ENCODE measurements at places on chromosomes 16 and 17.

DNA sequence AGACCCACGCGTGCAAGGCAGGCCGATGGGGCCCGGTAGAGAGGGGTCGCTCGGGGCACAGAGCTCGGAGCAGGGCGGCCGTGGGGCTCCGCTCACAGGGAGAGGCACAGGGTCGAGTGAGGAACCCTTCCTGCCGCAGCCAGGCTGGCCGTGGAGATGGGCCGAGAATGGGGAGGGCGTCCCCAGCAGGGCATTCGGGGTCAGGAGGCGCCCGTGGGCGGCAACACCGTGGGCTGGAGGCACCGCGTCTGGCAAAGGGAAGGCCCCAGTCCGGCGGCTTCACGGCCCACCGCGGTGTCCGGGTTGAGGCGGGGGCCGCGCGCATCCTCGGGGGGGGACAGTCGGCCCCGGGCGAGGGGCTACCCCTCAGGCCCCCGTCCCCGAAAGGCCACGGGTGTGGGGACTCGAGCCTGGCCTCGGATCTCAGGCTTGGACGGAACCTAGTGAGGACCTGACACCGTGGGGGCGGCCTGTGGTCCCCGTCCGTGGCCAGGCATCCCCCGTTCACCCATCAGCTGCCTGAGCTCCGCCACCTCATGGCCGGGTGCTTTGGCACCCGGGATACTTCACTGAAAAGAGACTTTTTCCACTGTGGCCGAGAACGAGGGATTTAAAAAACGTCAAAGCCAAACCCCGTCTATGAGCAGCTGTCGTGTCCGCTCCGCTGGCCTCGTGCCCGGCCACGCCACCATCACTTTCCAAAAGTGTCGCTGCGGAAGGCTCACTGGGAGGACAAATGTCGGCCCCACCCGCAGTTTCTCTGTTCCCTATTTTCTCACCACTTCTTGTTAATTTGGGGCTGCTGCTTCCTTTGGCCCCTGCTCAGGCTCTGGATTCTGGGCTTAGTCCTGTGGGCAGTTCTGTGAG is 73.6 kb downstream of the METRNL start:
- DNase-seq = peak; percentile 28

GRCh38 chr16:86480444-86480843 is 29.9 kb upstream of the FOXF1 start:
- DNase-seq = no peak

DNA sequence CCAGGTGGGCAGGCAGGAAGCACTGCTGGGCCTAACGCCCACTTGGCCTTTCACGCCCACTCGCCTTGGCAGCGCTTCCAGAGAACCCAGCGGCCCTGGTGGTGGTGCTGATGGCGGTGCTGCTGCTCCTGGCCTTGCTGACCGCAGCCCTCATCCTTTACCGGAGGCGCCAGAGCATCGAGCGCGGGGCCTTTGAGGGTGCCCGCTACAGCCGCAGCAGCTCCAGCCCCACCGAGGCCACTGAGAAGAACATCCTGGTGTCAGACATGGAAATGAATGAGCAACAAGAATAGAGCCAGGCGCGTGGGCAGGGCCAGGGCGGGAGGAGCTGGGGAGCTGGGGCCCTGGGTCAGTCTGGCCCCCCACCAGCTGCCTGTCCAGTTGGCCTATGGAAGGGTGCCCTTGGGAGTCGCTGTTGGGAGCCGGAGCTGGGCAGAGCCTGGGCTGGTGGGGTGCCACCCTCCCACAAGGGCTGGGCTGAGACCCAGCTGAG is 64.7 kb downstream of the MRC2 start:
- no peak for DNase-seq

- DNase-seq = no peak
Observed at GRCh38 chr16:89046491-89046890, 47.2 kb upstream of the ACSF3 start.

DNA sequence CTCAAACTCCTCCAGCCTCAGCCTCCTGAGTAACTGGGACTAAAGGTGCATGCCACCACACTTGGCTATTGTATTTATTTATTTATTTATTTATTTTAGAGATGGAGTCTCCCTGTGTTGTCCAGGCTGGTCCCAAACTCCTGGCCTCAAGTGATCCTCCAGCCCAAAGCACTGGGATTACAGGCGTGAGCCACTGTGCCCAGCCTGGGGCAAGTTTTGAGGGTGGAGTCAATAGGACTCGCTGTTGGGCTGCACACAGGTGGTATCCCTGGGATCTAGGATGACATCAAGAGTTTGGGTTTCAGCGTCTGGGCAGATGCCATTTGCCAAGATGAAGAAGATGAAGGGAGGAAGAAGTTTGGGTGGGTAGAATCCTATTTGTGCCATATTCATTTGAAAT is 213.9 kb downstream of the GSG1L start:
- DNase-seq = no peak

DNA sequence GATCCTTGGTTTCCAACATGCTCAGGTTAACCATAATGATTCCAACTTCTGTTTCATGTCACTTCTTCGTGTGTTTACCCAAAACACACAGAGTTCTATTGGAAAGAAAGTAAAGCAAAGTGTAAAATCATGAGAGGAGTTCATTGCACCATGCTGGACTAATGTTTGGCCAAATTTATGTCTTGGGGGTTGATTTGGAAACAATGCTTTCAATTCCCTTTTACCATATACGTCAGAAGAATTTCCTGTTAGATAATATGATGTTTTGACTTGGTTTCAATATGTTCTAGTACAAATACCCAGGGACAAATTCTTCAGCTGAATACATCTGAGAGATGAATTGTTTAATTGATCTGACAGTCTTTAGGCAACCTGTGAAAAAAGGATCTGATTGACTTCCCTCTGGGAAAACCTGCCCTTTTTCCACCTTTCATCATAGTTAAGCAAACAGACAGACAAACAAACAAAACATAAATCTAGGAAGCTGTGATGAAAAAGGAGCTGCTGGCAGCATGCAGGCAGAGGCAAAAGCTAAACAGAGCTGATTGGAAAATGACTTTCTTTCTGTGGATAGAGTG is 26.0 kb upstream of the MPHOSPH6 start:
- DNase-seq = peak; percentile 45

DNA sequence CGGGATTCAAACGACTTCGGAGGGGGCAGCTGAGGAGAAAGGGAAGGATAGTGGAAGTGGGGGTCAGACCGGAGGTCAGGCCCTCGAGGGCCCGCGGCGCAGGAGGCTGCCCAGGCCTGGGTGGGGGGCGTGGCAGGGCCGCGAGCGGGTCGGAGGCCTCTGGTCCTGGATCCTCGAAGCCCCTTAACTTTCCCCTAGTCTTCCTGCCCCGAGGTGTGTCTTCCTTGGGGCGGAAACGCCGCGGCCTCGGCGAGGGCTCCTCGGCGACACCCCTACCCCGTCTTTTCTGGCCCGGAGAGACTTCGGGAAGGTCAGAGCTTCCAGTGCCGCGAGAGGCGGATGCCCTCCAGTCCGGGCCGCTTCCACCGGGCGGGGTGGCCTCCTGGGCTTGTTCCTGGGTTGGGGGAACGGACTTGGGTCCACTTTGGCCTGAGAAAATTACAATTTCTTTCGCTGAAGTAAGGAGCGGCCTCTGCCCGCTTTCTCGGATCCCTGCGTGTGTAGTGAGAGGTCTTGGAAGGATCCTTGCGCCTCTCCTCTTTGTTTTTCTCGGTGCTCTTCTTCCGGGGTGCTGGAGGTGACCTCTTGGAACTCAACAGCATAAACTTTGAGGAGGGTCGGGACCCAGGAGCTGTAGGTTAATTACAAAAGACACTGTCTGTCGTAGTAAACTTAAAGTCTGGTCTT is 491 bp downstream of the IST1 start:
- DNase-seq = no peak

DNA sequence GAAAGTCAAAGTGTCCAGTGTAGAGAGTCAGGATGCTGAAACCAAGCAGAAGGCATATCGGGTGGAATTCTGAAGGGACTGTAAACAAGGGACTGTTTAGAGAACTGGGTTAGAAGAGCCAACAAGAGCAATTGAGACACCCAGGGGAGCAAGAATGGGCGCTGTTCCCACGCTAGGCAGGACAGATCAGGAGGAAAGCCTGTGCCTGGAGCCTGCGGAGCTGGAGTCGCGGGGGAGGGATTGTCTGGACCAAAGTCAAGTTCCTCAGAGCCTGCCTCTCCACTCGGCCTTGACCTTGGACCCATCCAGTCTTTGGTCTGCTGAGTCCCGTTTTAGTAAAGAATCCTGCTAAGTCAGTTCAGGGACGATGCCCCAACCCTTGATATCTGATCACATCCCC is 14.7 kb upstream of the KLHL36 start:
- no peak for DNase-seq

DNA sequence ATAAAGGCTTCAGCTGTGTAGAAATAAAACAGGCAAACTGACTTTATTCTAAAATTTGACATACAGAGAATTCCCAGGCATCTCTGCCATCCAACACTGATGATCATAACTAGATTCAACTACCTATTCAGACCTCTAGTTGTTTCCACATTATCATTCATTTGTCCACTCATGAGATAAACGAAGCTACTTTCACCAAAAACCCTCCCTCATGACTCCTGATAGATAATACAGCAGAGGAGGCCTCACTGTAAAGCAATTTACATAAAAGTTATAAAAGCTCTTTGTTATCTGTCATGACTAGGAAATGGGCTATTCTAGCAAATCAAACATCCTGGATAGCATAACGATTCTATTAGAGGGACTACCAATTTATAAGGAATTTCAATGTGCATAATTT is 19.6 kb upstream of the RFFL start:
- DNase-seq = no peak

DNA sequence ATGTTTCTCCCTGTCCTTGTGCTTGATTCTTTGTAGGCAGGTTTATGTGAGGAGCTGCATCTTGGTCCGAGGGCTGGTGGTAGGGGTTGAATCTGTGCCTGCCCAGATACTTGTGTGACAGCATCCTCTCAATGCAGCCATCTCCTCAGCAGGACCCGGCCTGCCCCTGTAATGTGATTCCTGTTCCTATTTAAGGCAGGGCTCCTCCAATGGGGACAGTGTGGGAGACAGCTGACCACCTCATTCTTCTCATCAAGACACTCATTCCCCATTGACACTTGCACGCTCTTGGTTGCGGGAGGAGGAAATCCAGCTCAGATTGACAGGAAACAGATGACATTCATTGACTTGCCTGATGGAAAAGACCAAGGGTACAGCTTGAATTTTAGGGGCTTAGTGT is 384.5 kb downstream of the CPPED1 start:
- DNase-seq = no peak

- DNase-seq = no peak
Observed at GRCh38 chr17:45812102-45812501, 28.0 kb downstream of the CRHR1 start.

- DNase-seq = no peak
Observed at GRCh38 chr17:51032850-51033249, 87.8 kb downstream of the SPAG9 start.

GRCh38 chr17:38710985-38711384 is 5.9 kb downstream of the MLLT6 start:
- DNase-seq = no peak

- no peak for DNase-seq
Observed at GRCh38 chr17:72336804-72337070, 215.9 kb downstream of the SOX9 start.

DNA sequence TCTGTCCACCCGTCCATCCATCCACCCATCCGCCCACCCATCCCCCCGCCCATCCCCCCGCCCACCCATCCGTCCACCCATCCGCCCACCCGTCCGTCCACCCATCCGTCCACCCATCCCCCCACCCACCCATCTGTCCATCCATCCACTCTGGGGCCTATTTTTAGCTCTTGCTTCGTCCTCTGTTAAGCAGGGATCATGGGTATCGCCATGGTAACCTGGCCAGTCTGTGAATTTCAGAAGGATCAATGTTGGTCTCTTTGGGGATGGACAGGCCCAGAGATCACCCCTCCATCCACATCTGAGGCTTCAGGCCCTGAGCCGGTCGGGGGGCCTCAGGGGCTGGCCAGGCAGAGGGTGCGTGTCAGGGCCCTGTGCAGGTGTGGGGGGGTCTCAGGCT is 15.2 kb upstream of the DPEP1 start:
- peak; percentile 65 for DNase-seq

DNA sequence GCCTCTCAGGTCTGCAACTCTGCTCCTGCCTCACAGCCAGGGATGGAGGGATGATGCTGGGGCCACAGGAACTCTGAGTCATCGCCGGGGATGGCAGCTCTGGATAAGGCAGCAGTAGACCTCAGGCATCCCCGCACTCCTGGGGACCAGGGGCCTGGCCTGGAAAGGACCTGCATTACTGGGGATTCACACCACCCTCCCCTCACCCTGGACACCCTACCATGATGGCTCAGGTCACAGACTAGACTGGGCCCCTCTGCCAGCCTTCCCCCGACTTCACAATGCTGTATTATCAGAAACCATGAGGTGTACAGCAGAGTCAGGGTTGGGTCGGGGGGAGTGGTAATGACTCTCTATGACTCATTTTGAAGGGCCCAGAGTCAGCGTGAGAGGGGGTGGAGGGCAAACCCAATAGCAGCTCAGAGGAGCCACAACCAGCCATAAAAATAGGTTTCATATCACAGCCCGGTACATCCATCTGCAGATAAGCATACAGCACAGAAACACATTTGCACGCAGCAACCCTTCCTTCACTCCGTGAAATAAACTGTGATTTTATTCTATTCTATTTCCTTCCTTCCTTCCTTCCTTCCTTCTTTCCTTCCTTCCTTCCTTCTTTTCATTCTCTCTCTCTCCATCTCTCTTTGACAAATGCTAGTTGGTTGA is 28.8 kb downstream of the DYNLRB2 start:
- DNase-seq = no peak

GRCh38 chr16:19073344-19073743 is 5.9 kb downstream of the COQ7 start:
- DNase-seq = no peak

DNA sequence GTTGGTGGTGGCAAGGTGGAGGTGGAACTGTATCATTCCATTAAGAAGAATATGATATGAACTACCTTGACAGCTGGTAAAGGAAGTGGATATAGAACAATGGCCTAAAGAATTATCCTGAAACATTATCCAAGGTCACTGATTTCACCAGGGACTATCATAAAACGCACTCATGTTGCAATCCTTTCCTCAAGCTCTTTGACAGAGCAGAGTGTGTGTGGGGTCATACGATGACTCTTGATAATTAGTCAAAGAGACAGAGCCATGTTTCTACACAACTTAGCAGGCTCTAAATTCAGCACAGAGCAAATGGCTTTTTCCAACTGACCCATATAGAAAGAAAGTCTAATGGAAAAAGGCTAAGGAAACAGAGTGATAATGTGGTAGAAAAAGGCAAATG is 126.4 kb upstream of the ANKFN1 start:
- DNase-seq = peak; percentile 22

DNA sequence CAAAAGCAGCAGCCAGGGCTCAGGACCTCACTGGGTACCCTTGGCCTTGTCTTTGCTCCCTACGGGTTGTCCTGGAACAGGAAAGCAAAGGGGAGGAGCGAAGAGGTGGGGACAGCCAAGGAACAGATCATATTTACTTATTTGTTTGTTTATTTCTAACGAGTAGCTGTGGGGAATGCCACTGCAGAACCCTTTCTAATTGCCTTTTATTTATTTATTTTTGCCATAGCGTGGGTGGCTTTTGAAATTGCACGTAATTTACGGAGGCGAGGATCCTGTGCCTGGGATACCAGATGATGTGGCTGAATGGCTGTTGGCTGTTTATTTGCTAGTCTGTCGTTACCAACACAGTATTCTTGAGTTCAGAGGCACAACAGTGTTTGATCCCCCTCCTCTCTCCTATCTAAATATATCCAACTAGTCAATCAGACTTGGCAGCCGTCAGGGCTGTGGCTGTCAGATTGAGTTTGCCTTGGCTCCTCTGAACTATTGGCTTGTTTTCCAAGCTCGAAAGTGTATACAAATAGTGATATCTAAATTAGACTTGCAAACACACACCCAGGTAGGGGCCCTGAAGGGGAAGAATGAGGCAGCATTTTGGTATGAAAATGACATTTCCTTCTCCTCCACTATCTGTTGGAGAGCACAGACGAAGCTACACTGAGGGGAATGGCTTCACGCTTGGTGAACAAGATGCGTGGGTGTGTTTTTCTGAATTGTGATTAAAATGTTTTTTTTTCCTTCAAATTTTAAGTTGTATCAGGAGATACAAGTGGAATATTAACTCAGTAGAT is 110.4 kb downstream of the MSI2 start:
- DNase-seq = no peak

Data from eye (tissue), 1 donor.